ENCODE measurements at places on chromosomes 3 and 15. TPM values are rescaled to one million over a fixed set of nuclear protein-coding genes. Genes with fewer than 3 reads are reported as not detected.

The XCR1 gene
- total RNA-seq: not detected

The RSL24D1 gene
- total RNA-seq: 103 TPM

The DUOX1 gene
- not detected for total RNA-seq

The FHIT gene
- total RNA-seq: not detected

The SEMA5B gene
- total RNA-seq: not detected

The SPINT1 gene
- not detected for total RNA-seq

The COMMD2 gene
- 62.8 TPM for total RNA-seq

The CCNB2 gene
- total RNA-seq: 127 TPM
